ENCODE measurements at places on chromosomes 13 and 19. TPM values are rescaled to one million over a fixed set of nuclear protein-coding genes. Genes with fewer than 3 reads are reported as not detected.

KIR2DL3 gene
- total RNA-seq: not detected

CELF5 gene
- 0.31 TPM for total RNA-seq

ZNF177 gene
- 0.84 TPM for total RNA-seq

RDH8 gene
- not detected for total RNA-seq

SULT2A1 gene
- 253 TPM for total RNA-seq

IL4I1 gene
- total RNA-seq: not detected

TLE6 gene
- total RNA-seq: 0.28 TPM

LRRC8E gene
- 4.0 TPM for total RNA-seq

SHD gene
- not detected for total RNA-seq

SHANK1 gene
- not detected for total RNA-seq

FPR3 gene
- not detected for total RNA-seq

GPI gene
- 167 TPM for total RNA-seq

UGGT2 gene
- 14.9 TPM for total RNA-seq

- H3K4me1 ChIP-seq: peaks cover 11% of the 10 kb centered on the region
- H3K4me3 ChIP-seq: no peak overlapping the region
- no peak overlapping the region for H3K27ac ChIP-seq
- DNase-seq: no peak
These were observed 11.5 kb downstream of the STXBP2 start for GRCh38 chr19:7648265-7649014.

GRCh38 chr19:48510421-48511268 lies 990 bp downstream of the LMTK3 start:
- no peak for DNase-seq
- no peak overlapping the region for H3K27ac ChIP-seq
- peaks cover 39% of the 10 kb centered on the region for H3K27me3 ChIP-seq
- H3K36me3 ChIP-seq: no peaks in the 10 kb centered on the region
- peaks cover 18% of the 10 kb centered on the region for H3K4me1 ChIP-seq

GRCh38 chr19:33435706-33436359 lies 62.3 kb downstream of the CEBPG start:
- H3K36me3 ChIP-seq: no peaks in the 10 kb centered on the region
- no peaks in the 10 kb centered on the region for H3K4me1 ChIP-seq
- no peaks in the 10 kb centered on the region for H3K27me3 ChIP-seq
- no peak for DNase-seq

DNA sequence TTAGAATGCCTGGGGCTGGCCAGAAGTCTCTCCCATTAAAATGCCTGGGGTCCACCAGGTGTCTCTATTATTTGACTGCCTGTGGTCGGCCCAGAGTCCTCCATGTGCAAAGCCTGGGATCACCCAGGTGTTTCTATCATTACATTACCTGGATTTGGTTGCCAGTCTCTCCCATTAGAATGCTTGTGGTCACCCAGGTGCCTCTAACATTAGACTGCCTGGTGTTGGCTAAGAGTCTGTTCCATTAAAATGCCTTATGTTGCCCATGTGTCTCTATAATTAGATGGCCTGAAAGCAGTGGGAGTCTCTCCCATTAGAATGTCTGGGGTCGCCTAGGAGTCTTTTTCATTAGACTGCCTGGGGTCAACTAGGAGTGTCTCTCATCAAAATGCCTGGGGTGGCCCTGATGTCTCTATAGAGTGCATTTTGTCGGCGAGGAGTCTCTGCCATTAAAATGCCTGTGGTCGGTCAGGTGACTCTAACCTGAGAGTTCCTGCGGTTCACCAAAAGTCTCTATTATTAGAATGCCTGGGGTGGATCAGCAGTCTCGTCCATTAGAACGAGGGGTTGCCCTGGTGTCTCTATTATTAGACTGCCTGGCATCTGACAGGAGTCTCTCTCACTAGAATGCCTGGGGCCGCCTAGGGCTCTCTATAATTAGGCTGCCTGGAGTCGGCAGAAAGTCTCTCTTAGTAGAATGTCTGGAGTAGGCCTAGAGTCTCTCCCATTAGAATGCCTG lies 1540.5 kb downstream of the UQCRFS1 start:
- no peaks in the 10 kb centered on the region for H3K27me3 ChIP-seq
- H3K4me3 ChIP-seq: no peak overlapping the region
- no peak for DNase-seq
- H3K4me1 ChIP-seq: no peaks in the 10 kb centered on the region

DNA sequence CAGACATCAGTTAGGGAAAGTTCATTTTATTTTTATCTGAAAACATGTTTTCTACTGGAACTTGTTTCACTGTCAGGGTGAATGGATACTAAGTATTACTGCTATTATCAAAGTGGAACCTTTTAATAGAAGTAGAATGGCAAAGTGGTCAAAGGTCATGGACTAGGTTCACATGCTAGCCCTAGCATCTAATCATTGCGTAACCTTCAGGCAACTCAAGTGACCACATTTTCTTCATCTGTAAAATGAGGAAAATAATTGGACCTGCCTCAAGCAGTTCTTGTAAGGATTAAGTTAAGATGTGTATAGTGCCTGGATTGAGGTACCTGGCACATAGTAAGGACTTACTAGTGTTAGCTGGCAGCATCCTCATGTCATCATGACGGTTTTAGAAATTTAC lies 5.0 kb downstream of the ZFP28 start:
- no peak overlapping the region for H3K4me3 ChIP-seq
- no peaks in the 10 kb centered on the region for H3K4me1 ChIP-seq
- no peak for DNase-seq
- no peaks in the 10 kb centered on the region for H3K36me3 ChIP-seq
- no peak overlapping the region for H3K27ac ChIP-seq

- no peak overlapping the region for H3K27ac ChIP-seq
- no peaks in the 10 kb centered on the region for H3K36me3 ChIP-seq
- H3K27me3 ChIP-seq: no peaks in the 10 kb centered on the region
- no peak for DNase-seq
These were observed 665.6 kb downstream of the SLITRK1 start for GRCh38 chr13:83216479-83217245.

DNA sequence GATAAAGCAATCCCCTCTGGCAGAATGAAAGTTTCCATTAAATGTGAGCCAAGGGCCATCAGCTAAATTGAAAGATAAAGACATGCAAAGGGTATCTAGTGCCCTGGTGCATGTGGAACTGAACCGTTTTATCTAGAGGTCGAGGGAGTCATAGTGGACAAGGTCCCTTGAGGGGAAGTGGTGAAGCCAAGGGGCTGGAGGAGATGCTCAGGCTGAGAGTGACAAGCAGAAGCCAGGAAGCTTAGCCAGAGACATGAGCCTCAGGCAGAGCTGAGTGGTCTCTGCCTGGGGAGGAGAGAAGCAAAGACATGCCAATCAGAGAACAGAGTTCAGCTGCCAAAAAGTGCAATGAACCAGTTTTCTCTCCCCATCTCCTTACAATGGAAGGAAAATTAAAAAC lies 68.1 kb upstream of the SLC10A2 start:
- peaks cover 10% of the 10 kb centered on the region for H3K4me1 ChIP-seq
- H3K27me3 ChIP-seq: no peaks in the 10 kb centered on the region
- H3K27ac ChIP-seq: no peak overlapping the region
- H3K36me3 ChIP-seq: no peaks in the 10 kb centered on the region
- H3K4me3 ChIP-seq: no peak overlapping the region
- no peak for DNase-seq

DNA sequence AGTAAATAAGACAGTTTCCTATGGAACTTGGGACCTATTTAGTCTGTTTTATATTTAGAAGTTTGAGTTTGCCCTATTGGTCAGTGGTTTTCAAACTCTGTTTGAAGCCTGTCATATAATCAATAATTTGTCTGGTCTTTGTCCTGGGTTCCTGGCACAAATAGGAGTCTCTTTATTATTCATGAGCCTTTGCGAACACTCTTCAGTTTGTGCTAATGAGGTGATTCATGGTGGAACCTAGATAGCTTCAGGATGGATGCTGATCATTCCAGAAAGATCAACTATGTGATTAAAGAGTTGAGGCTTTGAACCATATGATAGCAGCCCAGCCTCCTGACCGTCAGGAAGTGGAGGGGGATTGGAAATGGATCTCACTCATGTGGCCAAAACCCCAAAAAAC lies 10.0 kb upstream of the VWA8 start:
- peaks cover 43% of the 10 kb centered on the region for H3K4me1 ChIP-seq
- no peaks in the 10 kb centered on the region for H3K27me3 ChIP-seq
- H3K36me3 ChIP-seq: no peaks in the 10 kb centered on the region
- no peak for DNase-seq
- no peak overlapping the region for H3K27ac ChIP-seq
- no peak overlapping the region for H3K4me3 ChIP-seq

DNA sequence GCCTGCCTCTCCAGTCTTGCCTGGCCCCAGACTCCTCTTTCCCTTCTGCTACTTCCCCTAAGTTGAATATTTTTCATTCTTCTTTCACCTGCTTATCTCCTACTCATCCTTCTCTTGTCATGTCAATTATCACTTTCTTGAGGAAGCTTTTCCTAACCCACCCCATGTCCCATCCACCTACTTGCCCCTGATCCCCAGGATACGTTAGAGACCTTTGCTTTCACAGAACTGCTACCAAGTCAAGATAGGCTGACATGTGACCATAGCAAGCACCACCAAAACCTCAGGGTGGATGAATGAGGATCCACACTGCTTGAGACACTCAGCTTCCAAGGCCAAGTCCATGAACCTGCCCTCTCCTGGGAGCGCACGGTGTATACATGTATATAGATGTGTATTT lies 131.5 kb downstream of the DNAJC15 start:
- H3K27ac ChIP-seq: no peak overlapping the region
- H3K27me3 ChIP-seq: no peaks in the 10 kb centered on the region
- no peaks in the 10 kb centered on the region for H3K4me1 ChIP-seq
- no peak for DNase-seq
- no peaks in the 10 kb centered on the region for H3K36me3 ChIP-seq
- H3K4me3 ChIP-seq: no peak overlapping the region

GRCh38 chr19:19578252-19578651 lies 40.2 kb downstream of the CILP2 start:
- no peaks in the 10 kb centered on the region for H3K27me3 ChIP-seq
- no peak for DNase-seq
- H3K36me3 ChIP-seq: no peaks in the 10 kb centered on the region
- H3K4me3 ChIP-seq: no peak overlapping the region
- no peak overlapping the region for H3K27ac ChIP-seq

GRCh38 chr13:109243311-109243951 lies 543.0 kb downstream of the IRS2 start:
- no peaks in the 10 kb centered on the region for H3K36me3 ChIP-seq
- no peak for DNase-seq
- H3K27me3 ChIP-seq: no peaks in the 10 kb centered on the region
- H3K4me3 ChIP-seq: no peak overlapping the region

- peaks cover 12% of the 10 kb centered on the region for H3K36me3 ChIP-seq
- H3K4me3 ChIP-seq: no peak overlapping the region
- DNase-seq: no peak
- H3K27me3 ChIP-seq: no peaks in the 10 kb centered on the region
These were observed 3.2 kb downstream of the CRLF1 start for GRCh38 chr19:18603255-18603957.

- H3K27me3 ChIP-seq: no peaks in the 10 kb centered on the region
- DNase-seq: no peak
- H3K4me1 ChIP-seq: no peaks in the 10 kb centered on the region
- no peaks in the 10 kb centered on the region for H3K36me3 ChIP-seq
These were observed 35.0 kb downstream of the ZNF536 start for GRCh38 chr19:30407068-30407709.

DNA sequence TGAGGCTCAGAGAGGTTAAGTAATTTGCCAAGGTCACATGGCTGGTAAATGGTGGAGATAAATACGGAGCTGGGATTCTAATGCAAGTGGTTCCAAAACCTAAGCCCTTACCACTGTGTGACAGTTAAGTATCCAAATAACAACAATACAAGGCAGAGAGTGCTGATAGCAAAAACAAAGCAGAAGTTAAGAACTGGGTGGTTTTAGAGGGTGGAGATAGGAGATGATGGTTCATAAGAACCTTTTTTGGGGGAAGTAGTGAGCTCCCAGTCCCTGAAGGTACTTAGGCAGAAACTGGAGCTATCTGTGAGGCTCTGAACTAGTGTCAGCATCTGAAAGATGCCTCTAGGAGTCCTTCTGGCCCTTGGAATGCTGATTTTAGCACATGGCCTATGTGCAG lies 56.2 kb upstream of the UBE2L5 start:
- H3K27ac ChIP-seq: no peak overlapping the region
- no peaks in the 10 kb centered on the region for H3K36me3 ChIP-seq
- no peak for DNase-seq

DNA sequence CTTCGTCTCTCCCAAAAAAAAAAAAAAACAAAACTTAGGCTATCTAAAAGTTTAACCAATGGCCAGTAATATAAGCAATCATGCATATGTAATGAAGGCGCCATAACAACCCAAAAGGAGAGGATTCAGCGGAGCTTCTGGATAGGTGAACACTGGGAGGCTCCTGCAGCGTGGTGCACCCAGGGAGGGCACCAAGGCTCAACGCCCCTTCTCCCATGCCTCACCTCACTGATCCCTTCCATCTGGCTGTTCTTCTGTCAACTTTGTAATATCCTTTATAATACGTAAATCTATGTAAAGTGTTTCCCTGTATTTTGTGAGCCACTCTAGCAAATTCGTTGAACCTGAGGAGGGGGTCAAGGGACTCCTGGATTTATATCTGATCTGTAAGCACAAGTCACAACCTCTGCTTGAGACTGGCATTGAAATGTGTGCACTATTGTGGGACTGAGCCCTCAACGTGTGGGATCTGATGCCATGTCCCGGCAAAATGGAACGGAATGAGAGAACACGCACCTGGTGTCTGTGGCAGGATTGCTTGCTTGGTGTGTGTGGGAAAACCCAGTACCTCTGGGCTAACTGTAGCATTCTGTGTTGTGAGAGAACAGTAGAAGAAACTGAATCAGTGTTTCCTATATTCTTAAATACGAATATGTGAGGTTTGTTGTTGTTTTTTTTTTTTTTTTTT lies 521 bp upstream of the ZNF665 start:
- no peaks in the 10 kb centered on the region for H3K27me3 ChIP-seq
- no peak for DNase-seq
- no peak overlapping the region for H3K27ac ChIP-seq
- H3K4me1 ChIP-seq: no peaks in the 10 kb centered on the region

DNA sequence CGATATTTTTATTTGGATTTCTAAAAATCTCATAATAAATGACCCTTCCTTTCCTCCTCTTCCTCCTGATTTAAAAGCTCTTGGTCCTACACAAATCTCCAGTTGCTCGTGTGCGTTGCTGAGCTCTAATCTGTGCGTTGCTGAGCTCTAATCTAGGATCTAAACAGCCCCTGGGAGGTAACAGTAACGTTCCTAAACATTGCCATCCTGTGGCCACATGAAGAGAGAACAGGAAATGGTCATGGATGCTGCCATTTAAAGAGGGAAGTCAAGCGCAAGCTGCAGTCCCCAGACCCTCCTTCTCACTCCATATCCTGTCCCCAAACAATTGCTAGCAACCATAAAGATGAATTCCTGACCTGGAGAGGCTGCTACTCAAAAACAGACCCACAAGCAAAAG lies 170.8 kb downstream of the NUFIP1 start:
- no peaks in the 10 kb centered on the region for H3K36me3 ChIP-seq
- no peaks in the 10 kb centered on the region for H3K27me3 ChIP-seq
- no peak overlapping the region for H3K27ac ChIP-seq
- peaks cover 31% of the 10 kb centered on the region for H3K4me1 ChIP-seq
- peak; percentile 24 for DNase-seq
- no peak overlapping the region for H3K4me3 ChIP-seq

- no peak overlapping the region for H3K4me3 ChIP-seq
- H3K27ac ChIP-seq: no peak overlapping the region
- no peaks in the 10 kb centered on the region for H3K27me3 ChIP-seq
- peaks cover 36% of the 10 kb centered on the region for H3K4me1 ChIP-seq
- peaks cover 3% of the 10 kb centered on the region for H3K36me3 ChIP-seq
These were observed 3.7 kb upstream of the ARHGAP45 start for GRCh38 chr19:1063030-1063908.
